ENCODE measurements at places on chromosomes 12 and 14.

- no peak for DNase-seq
Measured at GRCh38 chr12:70644861-70645260, 7.6 kb upstream of the PTPRB start.

GRCh38 chr14:92413379-92413778 lies 90.4 kb downstream of the SLC24A4 start:
- DNase-seq = no peak

- DNase-seq = no peak
Measured at GRCh38 chr14:37036669-37037341, 135.6 kb downstream of the SLC25A21 start.

- no peak for DNase-seq
Measured at GRCh38 chr12:123717350-123717749, 5.2 kb downstream of the ATP6V0A2 start.

- DNase-seq = peak; percentile 71
Measured at GRCh38 chr14:75831455-75831854, 150.3 kb downstream of the TGFB3 start.

- no peak for DNase-seq
Measured at GRCh38 chr14:54639611-54640010, 72.7 kb downstream of the SAMD4A start.

DNA sequence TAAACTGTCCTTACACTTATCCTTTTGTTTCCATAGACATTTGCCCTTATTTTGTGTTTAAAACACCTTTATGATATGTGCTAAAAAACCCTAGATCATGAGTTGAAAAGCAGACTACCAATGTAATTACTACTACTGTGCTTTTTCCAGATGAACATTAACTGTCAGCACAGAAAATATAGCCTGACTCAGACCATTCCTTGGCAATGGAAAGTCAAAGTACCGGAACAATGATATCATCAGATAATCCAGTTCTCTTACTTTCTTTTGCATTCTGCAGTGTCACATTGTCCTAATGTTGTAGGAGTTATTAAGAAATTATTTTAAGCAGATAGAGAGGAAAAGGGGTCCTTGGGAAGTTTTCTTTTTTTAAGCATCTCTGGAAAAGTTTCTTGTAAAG lies 1189.0 kb upstream of the FLRT2 start:
- DNase-seq = no peak

Measured in islet precursor cell (in vitro differentiated cells).